ENCODE measurements at places on chromosomes 5 and 9. TPM values are rescaled to one million over a fixed set of nuclear protein-coding genes. Genes with fewer than 3 reads are reported as not detected.
A peak's percentile ranks its signal among the peaks of the same experiment; 100 is the strongest.

DNA sequence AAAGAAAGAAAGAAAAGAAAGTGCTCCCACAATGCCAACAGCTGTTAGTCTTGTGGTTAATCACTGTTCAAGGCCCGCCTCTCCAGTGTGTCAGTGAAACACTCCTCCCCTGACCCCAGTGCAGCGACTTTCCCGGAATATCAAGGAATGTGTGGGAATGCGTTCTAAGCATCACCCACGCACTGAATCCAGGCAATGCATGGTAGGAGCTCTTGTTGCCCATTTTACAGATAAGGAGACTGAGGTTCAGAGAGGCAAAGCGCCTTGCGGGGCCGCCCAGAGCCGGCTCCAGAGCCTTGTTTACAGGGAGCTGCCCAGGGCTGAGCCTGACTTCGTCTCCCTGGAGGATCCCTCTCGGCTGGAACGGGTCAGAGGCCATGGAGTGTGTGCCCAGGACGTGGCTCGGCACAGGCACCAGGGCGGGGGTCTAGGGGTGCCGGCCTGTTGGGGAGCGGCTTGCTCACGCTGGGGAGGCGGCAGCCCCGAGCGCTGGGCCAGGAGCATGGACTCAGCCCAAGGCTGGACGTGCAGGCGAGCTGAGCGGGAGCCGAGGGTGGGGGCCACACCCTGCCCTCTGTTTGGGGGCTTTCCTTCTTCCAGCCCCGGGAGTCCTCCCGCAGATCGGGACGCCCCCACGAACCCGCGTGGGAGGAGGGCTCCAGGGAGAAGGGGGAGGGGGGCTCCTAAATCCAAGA, 823 bp downstream of the ST6GALNAC6 start:
- no peak for DNase-seq

DNA sequence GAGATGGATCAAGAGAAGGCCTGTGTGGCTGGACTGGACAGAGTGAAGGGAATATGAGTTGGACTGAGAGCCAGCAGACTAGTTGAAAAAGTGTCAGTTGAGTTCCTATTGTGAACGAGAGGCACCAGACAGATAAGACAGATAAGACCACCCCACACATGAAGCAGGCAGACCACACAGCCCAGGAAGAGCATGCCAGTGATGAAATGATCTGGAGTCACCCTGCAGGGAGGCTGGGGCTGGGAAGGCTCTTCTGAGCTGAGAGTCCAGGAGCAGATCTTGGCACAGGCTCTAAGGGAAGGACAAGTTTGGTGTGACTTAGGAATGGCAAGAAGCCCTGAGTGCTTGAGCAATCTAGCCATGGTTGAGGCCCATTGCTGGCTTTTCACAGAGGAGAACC, 10.6 kb upstream of the SLC25A48 start:
- DNase-seq = no peak

RLN2 gene
- polyA plus RNA-seq = 0.22 TPM

DNA sequence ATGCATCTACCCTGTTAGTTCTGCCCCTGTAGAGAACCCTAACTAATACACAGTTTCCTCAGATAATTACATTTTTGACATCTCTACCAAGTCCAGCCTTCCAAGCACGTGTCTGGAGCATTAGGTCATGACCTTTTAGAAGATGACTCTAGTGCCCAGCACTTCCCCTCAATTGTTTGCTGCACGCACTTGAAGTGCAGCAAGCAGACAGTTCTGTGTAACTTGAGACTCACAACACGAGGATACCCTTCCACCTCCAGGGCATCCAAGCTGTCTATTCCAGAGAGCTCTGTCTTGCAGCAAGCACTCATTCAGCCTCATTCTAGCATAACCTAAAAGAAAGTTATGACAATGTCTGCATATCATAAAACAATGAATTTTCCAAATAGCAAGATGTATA, 1410.5 kb upstream of the CDH18 start:
- DNase-seq = no peak

RASEF gene
- 11.5 TPM for polyA plus RNA-seq

NUTM2F gene
- polyA plus RNA-seq = not detected

- DNase-seq = no peak
These were observed 325.6 kb downstream of the SLIT3 start for GRCh38 chr5:168975331-168975730.

- DNase-seq = no peak
These were observed 75.7 kb upstream of the CCDC112 start for GRCh38 chr5:115372146-115372545.

SLC2A6 gene
- polyA plus RNA-seq = 1.7 TPM

DNA sequence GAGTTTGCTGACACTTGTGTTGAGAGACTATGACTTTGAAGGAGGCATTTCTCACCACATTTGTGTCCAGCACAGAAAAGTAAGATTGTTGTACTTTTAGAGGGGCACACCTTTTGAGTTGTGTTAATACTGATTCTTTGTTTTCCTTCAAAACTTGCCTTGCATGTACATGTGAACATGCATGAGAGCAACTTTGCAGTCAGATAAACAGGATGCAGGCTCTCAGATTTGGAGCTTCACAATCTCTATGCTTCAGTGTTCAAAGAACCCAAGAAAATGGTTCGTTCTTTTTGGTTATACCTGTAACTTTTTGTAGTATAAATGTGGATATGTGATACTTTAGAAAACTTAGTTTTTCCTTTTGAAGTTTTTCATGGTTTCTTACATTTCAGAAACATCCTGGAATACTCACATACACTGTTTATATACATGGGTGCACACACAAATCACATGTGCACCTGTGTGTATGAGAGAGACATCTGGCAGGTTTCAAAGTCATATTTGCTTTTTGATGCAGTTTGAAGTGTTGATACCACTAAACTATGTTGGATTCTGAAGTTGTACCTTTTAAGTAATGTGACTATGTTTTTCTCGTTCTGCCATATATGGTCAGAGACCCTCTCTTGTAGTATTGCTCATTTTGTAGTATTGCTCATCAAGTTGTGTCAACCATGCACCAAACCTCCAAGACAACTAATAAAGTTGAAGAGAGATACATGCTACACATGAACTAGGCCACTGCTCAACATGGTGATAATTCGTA, 190.7 kb downstream of the CD180 start:
- DNase-seq = no peak

DNA sequence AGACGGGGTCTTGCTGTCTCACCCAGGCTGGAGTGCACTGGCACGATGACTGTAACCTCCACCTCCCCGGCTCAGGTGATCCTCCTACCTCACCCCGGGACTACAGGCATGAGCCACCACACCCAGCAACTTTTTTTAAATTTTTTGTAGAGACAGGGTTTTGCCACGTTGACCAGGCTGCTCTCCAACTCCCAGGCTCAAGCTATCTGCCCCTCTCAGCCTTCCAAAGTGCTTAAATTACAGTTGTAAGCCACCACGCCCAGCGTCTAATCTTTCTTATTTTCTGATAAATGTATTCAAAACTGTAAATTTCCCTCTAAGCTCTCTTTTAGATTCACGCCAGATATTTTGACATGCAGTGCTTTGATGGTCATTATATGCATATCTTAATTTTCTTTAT, 10.3 kb downstream of the FRRS1L start:
- no peak for DNase-seq

AIF1L gene
- 7.5 TPM for polyA plus RNA-seq

- DNase-seq = no peak
These were observed 29.2 kb downstream of the IZUMO3 start for GRCh38 chr9:24516463-24516862.

TNFAIP8 gene
- polyA plus RNA-seq = 17.1 TPM

CD72 gene
- polyA plus RNA-seq = 1.8 TPM

DNA sequence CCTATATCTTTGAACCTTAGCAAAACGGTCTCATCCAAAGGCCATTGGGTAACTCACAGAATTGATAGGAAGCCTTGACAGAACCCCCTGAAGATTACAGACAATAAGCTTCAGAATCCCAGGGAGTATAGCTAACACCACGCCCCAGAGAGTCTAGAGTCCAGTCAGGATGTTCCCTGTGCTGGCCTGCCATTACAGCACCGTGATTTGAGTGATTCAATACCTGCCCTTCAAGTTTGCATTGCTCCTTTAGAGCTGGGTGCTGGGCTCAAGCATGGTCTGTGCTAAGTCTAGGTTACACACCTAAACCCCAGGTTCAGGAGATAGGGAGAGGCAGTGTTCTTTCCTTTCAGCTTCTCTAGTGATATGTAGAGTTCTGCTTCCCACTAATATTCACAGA, 90.5 kb downstream of the RASEF start:
- DNase-seq = no peak

- no peak for DNase-seq
These were observed 984.4 kb upstream of the DMAC1 start for GRCh38 chr9:8783941-8784340.

GRCh38 chr5:89954916-89955315, 454.6 kb downstream of the CETN3 start:
- no peak for DNase-seq

KCNIP1 gene
- 2.8 TPM for polyA plus RNA-seq

GRCh38 chr5:20105915-20106314, 117.9 kb upstream of the CDH18 start:
- DNase-seq = no peak

GRCh38 chr5:174799121-174799520, 74.7 kb downstream of the MSX2 start:
- no peak for DNase-seq

SOWAHA gene
- 54.3 TPM for polyA plus RNA-seq

HSPB3 gene
- 0.61 TPM for polyA plus RNA-seq

MARVELD2 gene
- polyA plus RNA-seq = 42.0 TPM

GRCh38 chr9:21030389-21031035, 928 bp downstream of the HACD4 start:
- no peak for DNase-seq

GRCh38 chr5:177997319-177997670, 1.3 kb upstream of the PROP1 start:
- no peak for DNase-seq

- no peak for DNase-seq
These were observed 515.6 kb upstream of the DMAC1 start for GRCh38 chr9:8315211-8315610.

GRCh38 chr5:1763548-1763911, 36.1 kb downstream of the MRPL36 start:
- peak; percentile 11 for DNase-seq

- DNase-seq = peak; percentile 65
These were observed 629.2 kb downstream of the BNC2 start for GRCh38 chr9:16241231-16241630.

CATSPER3 gene
- 1.4 TPM for polyA plus RNA-seq

DNA sequence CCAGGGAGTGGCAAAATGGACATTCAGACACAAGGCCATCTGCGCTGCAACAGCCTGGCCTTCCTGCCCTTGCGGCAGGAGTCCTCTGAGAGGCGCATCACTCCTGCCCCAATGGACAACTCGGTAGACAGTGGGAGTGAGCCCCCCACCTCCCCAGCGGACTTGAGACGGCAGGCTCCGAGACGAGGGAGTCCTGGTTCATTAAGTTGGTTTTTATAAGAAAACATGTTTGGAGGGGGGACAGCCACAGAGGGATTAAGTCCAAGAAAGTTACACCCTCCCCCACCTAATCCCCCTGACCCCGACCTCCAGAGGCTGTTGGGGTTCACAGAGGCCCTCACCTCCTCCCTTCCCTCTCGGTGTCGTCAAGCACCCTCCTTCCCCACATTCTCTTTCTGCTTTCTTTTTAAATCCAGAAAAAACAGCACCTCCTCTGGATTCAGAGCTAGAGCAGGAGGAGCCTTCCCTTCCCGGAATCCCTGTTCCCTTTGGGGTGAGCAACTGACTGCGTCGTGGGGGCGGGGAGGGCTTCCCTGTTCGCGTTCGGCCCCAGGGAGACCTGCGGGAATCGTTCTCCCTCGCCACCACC, 1.8 kb upstream of the EGR1 start:
- no peak for DNase-seq

GRCh38 chr9:27653246-27653645, 80.0 kb upstream of the C9orf72 start:
- DNase-seq = peak; percentile 20

- no peak for DNase-seq
These were observed 60.4 kb upstream of the CKMT2 start for GRCh38 chr5:81172710-81173109.

LRRC14B gene
- polyA plus RNA-seq = 0.13 TPM

GRCh38 chr9:121954477-121955140, 138.5 kb downstream of the TTLL11 start:
- DNase-seq = no peak

NUTM2G gene
- 0.88 TPM for polyA plus RNA-seq

DNA sequence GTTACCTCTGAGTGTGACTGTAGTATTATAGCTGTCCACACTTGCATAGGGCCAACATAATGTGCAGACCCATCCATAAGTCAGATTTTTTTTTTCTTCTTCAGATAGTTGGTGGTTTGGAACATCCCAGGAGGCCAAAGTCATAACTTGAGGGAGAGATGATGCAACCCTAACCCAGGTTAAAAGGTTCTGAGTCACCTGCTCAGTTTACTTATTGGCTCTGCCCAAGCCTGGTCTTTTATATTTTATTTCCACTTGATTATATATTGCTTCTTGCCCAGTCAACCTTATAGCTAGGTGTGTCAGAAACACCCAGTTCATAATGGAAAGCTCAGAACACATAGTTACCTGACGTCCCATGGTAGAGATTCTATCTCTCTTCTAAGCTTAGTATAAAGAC, 113.1 kb upstream of the PCSK1 start:
- no peak for DNase-seq

ASPN gene
- 40.3 TPM for polyA plus RNA-seq

DNA sequence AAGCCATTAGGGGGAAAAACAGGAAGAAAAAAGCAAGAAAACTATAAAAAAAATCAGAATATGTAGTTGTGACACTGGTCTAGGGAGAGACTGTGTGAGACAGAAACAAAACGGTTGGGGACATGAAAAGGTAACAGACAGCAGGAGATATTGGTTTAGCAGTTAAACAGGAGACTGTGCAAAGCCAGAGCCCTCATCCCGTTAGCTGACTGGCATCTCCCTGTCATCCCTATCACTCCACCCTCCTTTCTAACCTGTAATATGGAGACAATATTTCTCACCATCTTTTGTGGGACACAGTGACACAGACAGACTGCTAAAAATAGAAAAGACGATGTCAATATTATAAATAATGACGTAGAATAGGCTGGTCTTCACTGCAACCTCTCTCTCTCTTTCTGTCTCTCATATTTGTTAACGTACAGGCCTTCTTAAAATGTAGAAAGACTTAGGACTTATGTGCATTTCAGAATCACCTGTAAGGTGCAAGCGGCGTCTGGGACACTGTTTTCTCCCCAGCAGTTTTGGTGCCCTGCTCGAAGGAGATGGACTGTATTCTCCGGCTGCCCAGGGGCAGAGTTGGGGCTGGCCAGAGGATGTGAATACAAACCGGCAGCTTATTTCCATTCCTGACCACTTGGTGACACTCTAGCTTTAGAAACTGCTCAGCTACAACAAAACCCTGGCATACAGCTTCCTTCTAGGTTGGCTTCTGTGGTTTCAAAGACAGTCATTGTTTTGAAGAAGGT, 190.6 kb downstream of the MAT2B start:
- peak; percentile 50 for DNase-seq
